Umbilical cord (tissue), 2 donors: ENCODE measurements at places on chromosomes 7 and 10. TPM values are rescaled to one million over a fixed set of nuclear protein-coding genes. Genes with fewer than 3 reads are reported as not detected.

GRCh38 chr10:130244031-130244927 is 108.1 kb downstream of the GLRX3 start:
- DNase-seq, result no peak

DNA sequence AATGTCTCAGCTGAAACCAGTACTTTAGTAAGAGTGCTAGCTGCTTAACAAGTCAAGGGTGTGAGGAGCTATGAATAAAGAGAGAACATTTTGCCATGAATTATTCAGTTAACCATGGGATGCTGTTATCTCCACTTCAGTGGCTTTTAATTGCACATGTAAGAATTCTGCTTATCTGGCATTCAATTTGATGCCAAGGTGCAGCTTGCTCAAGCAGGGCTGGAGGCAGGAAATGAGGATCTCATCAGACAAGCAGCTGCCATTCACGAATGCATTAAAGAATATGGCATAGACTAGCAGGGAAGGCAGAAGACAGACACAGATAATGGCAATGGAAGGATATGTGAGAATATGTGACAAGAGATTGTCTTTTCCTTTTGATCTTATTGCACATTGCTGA is 697.8 kb downstream of the NRG3 start:
- DNase-seq, result no peak

GRCh38 chr10:6388261-6388893 is 185.6 kb downstream of the PFKFB3 start:
- no peak for DNase-seq

The PTPRE gene
- 12.8 TPM for total RNA-seq

The TACR2 gene
- total RNA-seq, result 7.9 TPM

The FAM20C gene
- total RNA-seq, result 23.4 TPM

The VWA2 gene
- total RNA-seq, result 2.2 TPM

- no peak for DNase-seq
Measured at GRCh38 chr10:75525646-75526045, 94.2 kb downstream of the LRMDA start.

The CCDC146 gene
- 16.6 TPM for total RNA-seq

GRCh38 chr10:86535132-86535882 is 13.7 kb upstream of the WAPL start:
- DNase-seq, result no peak

DNA sequence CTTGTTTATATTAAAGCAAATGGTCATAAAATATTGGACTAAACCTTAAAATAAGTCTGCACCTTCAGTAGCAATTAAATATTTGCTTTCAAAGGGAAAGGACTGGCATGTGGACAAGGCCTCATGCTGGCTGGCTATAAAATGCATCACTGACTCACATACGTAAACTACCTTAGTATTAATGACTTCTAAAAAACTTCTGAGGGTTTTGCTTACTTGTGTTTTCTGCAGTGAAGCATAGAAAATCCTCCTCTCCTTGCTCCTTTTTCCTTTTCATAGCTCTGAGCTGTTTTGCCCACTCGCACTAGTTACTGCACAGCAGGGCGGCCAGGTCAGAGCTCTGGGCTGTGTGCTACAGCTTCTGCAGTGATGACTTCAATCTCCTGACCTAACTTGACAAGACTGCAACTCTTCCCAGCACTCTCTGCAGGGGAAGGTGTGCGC is 82.3 kb downstream of the CUL2 start:
- DNase-seq, result no peak

DNA sequence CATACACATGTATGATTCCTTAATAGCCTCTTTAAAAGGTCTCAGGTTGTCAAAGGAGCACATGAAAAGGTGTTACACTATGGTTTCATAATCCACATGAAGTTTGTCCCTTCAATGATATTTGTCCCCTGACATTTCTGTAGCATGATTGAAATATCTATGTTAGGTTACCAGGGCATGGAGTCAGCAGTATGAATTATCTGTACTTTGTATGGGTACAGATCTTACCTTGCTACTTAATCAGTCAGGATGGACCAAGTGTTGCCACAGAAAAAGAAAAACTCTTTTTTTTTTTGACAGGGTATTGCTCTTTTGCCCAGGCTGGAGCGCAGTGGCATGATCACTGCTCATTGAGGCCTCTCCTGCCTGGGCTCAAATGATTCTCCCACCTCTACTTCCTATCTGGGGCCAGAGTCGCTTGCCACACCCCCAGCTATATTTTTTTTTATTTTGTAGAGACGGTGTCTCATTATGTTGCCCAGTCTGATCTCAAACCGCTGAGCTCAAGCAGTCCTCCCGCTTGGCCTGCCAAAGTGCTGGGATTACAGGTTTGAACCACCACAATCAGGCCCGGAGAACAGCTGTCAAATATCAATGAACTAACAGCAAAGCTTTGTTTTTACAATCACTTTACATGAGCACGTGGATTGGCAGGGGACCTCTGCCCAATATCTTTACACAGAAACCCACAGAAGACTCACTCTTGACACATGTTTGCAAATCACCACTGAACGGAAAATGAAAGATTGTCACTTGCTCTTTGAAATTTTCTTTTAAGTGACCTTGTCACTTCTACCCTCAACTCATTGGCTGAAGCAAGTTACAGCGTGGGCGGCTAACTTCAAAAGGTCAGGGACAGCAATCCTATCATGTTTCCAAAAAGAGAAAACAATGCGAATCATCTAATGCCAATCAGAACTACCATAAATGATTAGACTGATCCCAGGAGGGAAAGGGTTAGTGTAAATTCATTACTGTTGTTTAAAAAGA is 140.2 kb downstream of the PRKG1 start:
- DNase-seq, result no peak
